ENCODE measurements at places on chromosomes 13 and 19.

GRCh38 chr13:111537843-111538499 is 217.5 kb downstream of the TEX29 start:
- DNase-seq: no peak

- DNase-seq: no peak
Observed at GRCh38 chr19:16370641-16371391, 46.2 kb downstream of the KLF2 start.

DNA sequence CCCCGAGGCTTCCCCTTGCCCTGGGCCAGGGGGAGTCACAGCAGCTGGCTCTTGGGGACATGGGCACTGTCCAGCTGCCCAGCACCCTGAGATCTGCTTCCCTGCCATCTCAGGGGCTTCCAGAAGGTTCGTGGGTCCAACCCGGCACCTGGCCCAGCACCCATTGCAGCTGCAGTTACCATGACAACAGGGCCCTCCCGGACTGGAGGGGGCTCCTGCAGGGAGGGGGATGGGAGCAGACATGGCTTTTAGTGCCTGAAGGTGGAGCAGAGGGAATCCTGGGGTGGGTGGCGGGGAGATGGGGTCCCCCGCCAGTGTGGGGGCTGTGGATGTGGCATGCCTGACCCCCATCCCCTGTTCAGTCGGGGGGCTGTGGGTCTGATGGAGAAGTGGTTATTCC is 14.7 kb downstream of the PIN1 start:
- DNase-seq: no peak

DNA sequence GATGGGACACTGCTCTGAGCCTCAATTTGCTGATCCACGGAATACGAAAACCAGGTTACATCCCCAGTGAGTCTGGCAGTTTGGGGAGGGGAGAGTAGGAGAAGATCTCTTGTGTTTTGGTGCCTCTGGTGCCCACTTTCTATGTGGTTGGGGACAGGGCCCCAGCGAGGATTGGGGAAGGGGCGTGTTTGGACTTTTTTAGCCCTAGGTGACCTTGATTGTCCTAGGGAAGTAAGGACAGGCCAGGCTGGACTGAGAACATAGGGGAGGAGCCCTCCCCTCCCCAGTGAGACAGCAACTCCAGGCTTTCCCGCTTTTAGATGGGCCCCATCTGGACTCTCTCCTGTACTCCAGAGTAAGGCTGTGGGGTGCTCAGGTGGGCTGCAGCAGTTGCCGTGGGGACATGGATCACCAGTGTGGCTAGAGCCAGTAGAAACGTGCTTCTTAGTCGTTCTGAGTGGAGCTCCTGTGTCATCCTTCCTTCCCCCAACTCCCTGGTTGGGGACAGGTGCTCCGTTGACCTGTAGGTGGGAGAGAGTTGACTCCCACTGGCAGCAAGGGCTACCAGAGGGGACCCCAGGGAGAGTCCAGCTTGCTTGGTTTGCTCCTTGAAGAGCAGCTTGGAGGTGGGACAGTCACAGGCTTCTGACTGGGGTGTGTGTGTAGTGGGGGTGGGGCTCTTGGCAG is 4.3 kb downstream of the EGLN2 start:
- no peak for DNase-seq

DNA sequence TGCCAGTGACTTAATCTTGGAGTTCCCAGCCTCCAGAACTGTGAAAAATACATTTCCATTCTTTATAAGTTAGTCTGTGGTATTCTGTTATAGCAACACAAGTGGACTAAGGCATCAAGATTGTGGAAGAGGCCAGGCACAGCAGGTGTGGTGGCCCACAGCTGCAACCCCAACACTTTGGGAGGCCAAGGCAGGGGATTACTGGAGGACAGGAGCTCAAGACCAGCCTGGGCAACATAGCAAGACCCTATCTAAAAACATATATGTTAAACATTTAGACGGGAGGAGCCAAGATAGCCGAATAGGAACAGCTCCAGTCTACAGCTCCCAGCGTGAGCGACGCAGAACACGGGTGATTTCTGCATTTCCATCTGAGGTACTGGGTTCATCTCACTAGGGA is 310.4 kb downstream of the FOXO1 start:
- no peak for DNase-seq

DNA sequence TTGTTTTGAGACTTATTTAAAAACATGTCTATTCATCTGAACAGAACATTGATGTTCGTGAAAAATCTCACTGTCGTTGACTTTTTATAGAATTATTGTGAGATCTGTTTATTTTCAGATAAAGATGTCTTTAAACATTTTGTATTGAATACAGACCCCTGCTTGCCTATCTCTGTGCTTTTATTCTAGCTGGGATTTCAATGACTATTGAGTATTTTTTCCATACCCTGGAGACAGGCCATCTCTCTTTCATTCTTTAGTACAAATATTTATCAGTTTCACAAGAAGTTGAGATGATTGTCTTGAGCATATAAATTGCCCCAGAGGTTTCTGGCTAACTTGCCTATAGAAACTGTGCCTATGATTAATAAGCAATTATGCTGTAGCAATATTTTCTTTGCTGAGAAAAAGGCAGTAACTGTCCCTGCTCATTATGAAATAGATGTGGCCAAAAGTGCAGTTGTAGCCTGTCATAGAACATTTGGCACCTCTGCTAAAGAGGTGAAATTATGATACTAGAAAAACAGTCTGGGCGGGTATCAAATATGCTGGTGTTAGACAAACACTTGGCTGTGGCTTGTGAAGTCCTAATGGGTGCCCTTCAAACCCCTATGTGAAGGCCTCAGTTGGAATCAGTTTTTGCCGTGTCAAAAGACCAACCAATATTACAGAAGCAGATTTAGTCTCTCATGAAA is 360.6 kb downstream of the HS6ST3 start:
- no peak for DNase-seq

DNA sequence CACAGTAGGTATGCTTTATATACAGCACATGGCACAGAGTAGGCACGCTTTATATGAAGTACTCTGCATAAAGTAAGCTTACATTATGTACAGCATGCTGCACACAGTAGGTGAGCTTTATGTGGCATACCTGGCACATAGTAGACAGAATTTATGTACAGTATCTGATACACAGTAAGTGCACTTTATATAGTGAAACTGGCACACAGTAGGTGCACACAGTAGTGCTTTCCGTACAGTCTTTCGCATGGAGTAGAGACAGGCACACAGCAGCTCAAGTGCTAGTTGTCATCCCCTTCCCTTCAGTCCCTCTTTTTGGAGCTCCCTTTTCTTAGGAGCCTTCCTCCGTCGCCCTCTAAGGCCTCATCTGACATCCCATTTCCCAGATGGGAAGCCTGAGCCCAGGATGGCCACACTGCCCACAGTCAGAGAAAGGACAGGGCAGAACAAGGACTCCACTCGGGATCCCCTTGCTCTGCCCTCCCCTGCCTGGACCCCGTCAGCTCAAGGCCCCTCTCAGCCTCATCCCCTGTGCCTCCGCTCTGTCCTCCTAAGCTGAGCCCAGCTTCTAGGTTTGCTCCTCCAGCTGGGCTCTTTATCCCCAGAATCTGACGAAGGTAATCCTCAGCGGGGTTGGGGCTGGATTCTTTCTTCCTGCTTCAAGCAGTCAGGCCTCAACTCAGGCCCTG is 852 bp upstream of the CYP4F12 start:
- no peak for DNase-seq

- DNase-seq: no peak
Observed at GRCh38 chr13:59801107-59801880, 362.4 kb downstream of the DIAPH3 start.

- no peak for DNase-seq
Observed at GRCh38 chr19:40692212-40692551, 1.7 kb upstream of the NUMBL start.

DNA sequence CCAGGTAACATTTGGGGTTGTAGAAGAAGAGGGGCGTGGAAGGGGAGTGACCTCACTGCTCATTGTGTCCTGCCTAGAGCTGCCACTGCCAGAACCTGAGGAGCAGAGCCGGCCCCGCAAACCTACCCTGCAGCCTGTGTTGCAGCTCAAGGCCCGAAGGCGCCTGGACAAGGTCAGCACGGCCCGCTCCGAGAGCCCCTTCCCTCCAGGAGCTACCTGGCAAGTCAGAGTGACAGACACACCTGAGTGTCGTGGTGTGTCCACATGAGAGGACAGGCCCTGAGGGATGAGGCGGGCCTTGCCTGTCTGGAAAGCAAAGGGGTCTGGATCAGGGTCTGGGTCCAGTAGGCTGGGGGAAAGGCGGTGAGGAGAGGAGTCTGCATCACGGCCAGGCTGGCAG is 6.8 kb downstream of the KMT2B start:
- no peak for DNase-seq

- no peak for DNase-seq
Observed at GRCh38 chr13:62643007-62643483, 1227.4 kb upstream of the PCDH20 start.

DNA sequence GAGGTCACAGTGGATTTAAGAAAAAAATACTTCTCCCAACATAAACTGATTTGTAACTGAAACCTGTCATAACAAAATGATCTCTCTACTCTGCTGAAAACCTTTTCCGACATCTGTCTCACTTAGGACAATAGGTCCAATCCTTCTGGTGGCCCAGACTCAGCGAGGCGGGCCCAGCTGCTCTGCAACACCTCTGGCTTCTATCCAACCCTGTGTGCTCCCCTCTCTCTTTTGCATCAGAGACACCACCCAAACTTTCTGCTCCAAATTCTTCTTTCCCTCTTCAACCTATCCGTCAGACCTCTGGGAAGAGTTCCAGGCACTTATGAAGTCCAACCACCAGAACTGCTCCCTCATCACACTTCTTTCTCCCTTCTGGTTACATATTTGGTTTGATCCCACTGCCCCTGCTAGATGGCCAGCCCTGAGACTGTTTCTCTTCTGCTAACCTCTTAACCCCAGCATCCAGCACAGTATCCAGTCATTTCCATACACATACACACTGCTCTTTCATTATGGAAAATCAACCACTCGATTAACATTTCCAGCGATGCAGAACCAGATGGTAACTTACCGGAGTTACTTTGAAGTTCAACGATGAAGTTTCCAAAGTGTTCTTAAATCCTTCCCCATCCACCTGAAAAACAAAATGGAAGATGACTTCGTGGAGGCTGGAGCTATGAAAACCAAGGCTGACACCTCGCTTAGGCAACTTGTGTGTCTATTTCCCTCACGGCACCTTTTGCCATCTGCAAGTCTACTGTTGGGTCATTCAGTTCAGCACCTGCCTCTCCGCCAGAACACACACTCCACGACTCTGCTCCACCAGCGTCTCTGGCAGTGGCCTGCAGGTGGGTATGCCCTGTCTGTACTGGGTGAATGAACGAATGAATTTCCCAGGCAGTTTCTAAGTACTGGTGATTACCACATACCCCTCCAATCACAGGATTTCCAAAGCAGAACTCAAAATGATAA is 9.4 kb downstream of the SAFB2 start:
- no peak for DNase-seq

- no peak for DNase-seq
Observed at GRCh38 chr19:16850133-16850532, 20.9 kb downstream of the SIN3B start.

DNA sequence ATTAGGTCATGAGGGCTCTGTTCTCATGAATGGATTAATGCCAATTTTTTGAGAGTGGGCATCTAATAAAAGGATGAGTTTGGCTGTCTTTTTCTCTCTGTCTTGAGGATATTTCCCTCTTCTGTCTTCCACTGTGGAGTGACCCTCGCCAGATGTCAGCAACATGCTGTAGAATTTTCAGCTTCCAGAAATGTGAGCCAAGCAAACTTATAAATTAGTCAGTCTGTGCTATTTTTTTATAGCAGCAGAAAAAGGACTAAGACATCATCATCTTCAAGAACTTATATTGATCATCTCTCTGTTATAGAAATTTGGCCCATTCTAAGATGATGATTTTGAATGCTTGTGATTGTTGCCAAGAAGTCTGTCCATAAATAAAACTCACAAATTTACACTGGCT is 431.4 kb downstream of the FGF9 start:
- no peak for DNase-seq

- DNase-seq: no peak
Observed at GRCh38 chr19:46372901-46373490, 26.1 kb downstream of the PPP5C start.

GRCh38 chr13:51638216-51638871 is 54.1 kb downstream of the WDFY2 start:
- DNase-seq: no peak

Data from GM18507 (cell line).